ENCODE measurements at places on chromosomes 16 and 17.

- no peak for DNase-seq
Observed at GRCh38 chr17:47299239-47299910, 24.4 kb upstream of the EFCAB13 start.

DNA sequence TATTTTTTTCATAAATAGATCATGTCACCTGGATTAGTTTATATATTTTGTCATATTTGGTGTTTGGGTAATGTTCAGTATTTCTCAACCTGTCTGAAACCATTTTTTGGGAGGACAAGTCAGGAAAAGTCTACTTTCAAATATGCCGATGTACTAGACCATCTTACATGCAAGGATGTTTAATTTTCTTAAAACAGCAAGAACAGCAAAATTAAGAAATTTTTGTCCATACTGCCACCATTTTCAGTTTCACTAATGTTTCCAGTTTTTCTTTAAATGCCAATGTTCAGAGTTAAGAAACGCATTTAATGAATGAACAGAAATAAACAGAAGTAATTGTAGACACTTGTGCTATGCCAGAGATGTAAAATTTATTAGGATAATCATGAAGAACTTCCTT, 880 bp downstream of the KRTAP3-3 start:
- DNase-seq, result no peak

DNA sequence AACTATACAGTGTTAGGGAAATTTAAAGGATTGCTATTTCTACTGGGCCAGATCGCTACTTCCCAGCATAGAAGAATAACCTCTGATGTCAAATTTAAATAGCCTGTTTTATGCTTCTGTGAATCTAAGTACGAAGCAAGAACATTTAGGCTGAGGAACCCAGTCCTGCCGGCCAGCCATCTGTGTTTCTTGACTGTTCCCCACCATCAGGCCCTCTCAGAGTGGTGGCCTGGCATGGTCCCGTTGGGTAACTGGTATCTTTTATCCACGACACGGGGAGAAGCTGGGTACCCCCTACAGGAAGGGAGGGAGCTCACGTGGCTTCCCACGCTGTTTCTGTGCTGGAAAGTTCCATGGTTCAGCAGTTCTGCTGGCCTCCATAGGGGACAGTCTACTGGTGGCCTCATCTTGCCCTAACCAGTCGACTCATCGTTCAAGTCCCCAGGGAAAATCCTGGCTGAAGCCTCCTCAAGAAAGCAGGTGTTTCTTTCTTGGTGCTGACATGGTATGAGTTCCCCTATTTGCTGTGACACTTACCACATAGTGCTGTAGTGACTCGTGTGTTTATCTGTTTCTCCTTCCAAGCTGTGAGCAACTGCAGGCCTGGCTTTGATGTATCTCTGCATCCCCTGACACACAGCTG, 201.7 kb upstream of the NLRP1 start:
- no peak for DNase-seq

- DNase-seq, result no peak
Observed at GRCh38 chr16:48081656-48082055, 74.1 kb downstream of the ABCC12 start.

Measured in activated gamma-delta T cell treated with anti-CD3 and anti-CD28 coated beads, Interleukin-2, amount 50 U/mL, for 16 hours (primary cell).